Activated B cell treated with CpG ODN at 0.5 μM for 24 hours (primary cell): ENCODE measurements at places on chromosomes 6 and 20. TPM values are rescaled to one million over a fixed set of nuclear protein-coding genes. Genes with fewer than 3 reads are reported as not detected.

The PHF3 gene
- 52.4 and 56.7 TPM in 2 replicates for total RNA-seq

The PSORS1C1 gene
- total RNA-seq: 0.49 and 0.93 TPM in 2 replicates

The ADGRB3 gene
- not detected in 2 replicates for total RNA-seq

The PNPLA1 gene
- total RNA-seq: not detected in 2 replicates

The SCGN gene
- total RNA-seq: not detected in 2 replicates

The HLA-E gene
- total RNA-seq: 737 and 740 TPM in 2 replicates

The DLL1 gene
- total RNA-seq: 0.32 and 0.53 TPM in 2 replicates

The FAM162B gene
- total RNA-seq: not detected in 2 replicates

The PGC gene
- not detected in 2 replicates for total RNA-seq

The PACRG gene
- not detected in 2 replicates for total RNA-seq

The SLC52A3 gene
- not detected in 2 replicates for total RNA-seq

GRCh38 chr6:20642441-20642840, 108.2 kb downstream of the CDKAL1 start:
- peaks cover 33% of the 10 kb centered on the region for H3K36me3 ChIP-seq
- no peak overlapping the region for H3K27ac ChIP-seq
- H3K4me1 ChIP-seq: no peaks in the 10 kb centered on the region
- DNase-seq: no peak
- H3K4me3 ChIP-seq: no peak overlapping the region
- no peaks in the 10 kb centered on the region for H3K27me3 ChIP-seq

DNA sequence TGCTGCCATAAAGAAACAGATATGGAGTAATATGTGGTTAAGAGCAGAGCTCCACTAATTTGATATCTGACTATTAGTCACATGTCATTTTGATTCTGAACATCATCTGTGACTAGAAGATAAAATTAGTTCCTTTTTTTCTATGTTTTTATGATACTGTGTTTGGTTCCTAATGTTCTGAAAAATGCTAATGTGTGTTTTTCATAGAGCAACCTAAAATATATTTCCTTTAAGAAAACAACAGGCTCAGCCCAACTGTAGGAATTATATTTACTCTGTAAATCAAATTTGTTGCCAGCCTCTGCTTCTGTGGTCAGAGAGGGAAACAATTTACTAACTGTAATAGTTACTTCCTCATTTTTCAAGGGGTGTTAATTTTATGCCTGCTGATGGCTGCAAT, 33.3 kb upstream of the TXLNB start:
- H3K27ac ChIP-seq: peak overlapping the region; percentile 71
- peaks cover 45% of the 10 kb centered on the region for H3K4me1 ChIP-seq
- no peaks in the 10 kb centered on the region for H3K27me3 ChIP-seq
- H3K4me3 ChIP-seq: peak overlapping the region; percentile 15

- H3K27me3 ChIP-seq: peaks cover 71% of the 10 kb centered on the region
- H3K36me3 ChIP-seq: no peaks in the 10 kb centered on the region
- peaks cover 4% of the 10 kb centered on the region for H3K4me1 ChIP-seq
- no peak overlapping the region for H3K27ac ChIP-seq
- DNase-seq: no peak
Measured at GRCh38 chr20:40695214-40695613, 6.2 kb upstream of the MAFB start.

DNA sequence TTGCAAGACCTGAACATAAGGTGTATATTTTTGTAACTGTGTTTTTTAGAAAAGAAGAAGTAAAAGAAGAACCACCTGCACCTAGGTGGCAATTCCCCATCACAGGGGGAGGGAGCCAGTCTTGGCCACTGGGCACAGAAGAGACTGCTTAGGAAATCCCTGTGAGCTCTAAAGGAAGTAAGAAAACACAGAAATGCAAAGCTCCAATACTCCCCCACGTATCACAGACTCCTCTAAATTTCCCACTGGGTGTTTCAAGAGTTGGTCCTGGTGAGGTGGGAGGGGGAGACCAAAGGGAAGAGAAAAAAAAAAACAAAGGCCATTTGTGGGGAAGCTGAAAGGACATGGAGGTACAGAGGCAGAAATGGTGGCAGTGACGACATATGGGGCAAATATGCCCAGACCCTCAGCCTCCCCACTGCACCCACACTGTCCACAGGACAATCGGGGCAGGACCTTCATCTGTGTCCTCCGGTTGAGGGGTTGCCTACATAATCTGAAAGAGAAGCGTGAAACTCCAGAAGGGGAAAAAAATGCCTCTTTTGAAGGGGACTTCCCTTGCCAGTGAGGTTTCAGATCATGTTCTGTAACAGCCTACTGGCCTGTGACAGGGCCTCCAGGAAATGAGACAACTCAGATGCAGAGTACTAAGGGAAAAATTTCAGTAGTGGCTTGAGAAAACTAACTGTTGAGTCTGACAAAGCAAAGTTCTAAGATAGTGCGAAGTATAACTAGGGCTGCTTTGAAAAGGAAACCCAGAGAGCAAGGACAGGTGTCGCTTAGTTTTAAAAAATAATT, 226.2 kb upstream of the MARCKS start:
- H3K27me3 ChIP-seq: no peaks in the 10 kb centered on the region
- H3K4me1 ChIP-seq: peaks cover 89% of the 10 kb centered on the region
- H3K36me3 ChIP-seq: no peaks in the 10 kb centered on the region
- H3K4me3 ChIP-seq: peak overlapping the region; percentile 87
- DNase-seq: peak; percentile 59
- peak overlapping the region; percentile 99 for H3K27ac ChIP-seq

- H3K27ac ChIP-seq: no peak overlapping the region
- H3K4me1 ChIP-seq: no peaks in the 10 kb centered on the region
- no peaks in the 10 kb centered on the region for H3K36me3 ChIP-seq
- no peak for DNase-seq
Measured at GRCh38 chr6:119871520-119871919, 522.0 kb upstream of the MAN1A1 start.

GRCh38 chr6:157287923-157288322, 35.4 kb downstream of the TMEM242 start:
- peaks cover 32% of the 10 kb centered on the region for H3K36me3 ChIP-seq
- no peaks in the 10 kb centered on the region for H3K27me3 ChIP-seq
- DNase-seq: no peak
- H3K4me1 ChIP-seq: no peaks in the 10 kb centered on the region
- no peak overlapping the region for H3K4me3 ChIP-seq
- no peak overlapping the region for H3K27ac ChIP-seq

- DNase-seq: no peak
- H3K4me1 ChIP-seq: peaks cover 11% of the 10 kb centered on the region
- no peaks in the 10 kb centered on the region for H3K36me3 ChIP-seq
- H3K27me3 ChIP-seq: peaks cover 42% of the 10 kb centered on the region
- no peak overlapping the region for H3K27ac ChIP-seq
- no peak overlapping the region for H3K4me3 ChIP-seq
Measured at GRCh38 chr6:39231521-39232243, 2.4 kb upstream of the KCNK5 start.

GRCh38 chr6:10595731-10596664, 74.8 kb downstream of the GCNT2 start:
- no peaks in the 10 kb centered on the region for H3K27me3 ChIP-seq
- DNase-seq: no peak
- peak overlapping the region; percentile 70 for H3K27ac ChIP-seq
- H3K4me3 ChIP-seq: no peak overlapping the region

GRCh38 chr6:66558189-66558588, 851.2 kb upstream of the EYS start:
- no peak overlapping the region for H3K27ac ChIP-seq
- H3K4me1 ChIP-seq: no peaks in the 10 kb centered on the region
- no peak for DNase-seq
- no peaks in the 10 kb centered on the region for H3K27me3 ChIP-seq
- no peaks in the 10 kb centered on the region for H3K36me3 ChIP-seq

GRCh38 chr6:138012682-138013081, 94.5 kb downstream of the PERP start:
- H3K36me3 ChIP-seq: no peaks in the 10 kb centered on the region
- no peak overlapping the region for H3K27ac ChIP-seq
- H3K4me1 ChIP-seq: no peaks in the 10 kb centered on the region
- DNase-seq: no peak
- peaks cover 8% of the 10 kb centered on the region for H3K27me3 ChIP-seq

DNA sequence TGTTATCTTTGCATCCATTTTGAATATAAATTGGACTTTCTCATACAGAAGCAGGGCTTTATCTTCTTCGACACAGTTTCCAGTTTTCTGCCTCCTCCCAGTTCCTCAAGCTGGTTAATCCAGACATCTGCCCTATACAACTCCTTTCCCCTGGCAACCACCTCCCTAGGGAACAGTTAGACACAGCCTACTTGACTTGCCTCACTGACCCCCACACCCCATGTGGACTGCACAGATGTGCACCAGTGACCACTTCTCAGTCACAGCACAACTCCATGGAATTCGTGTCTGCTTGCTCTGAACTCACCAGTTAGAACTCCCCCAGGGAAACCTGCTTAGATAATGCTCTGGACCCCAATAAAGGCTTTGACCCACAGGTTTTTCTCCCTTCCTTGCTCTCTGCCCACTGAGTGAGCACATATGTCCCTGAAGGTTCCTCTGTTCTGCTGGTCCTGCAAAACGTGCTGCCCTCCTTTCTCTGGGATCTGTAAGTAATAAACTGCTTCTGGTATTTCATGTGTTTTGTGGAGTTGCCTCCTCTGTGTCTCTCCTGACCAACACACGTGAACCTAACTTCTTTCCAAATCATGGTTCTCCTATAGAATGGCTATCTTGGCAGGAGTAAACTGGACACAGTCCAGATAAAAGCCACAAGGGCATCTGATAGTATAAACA, 351.2 kb downstream of the CD83 start:
- no peak for DNase-seq
- no peak overlapping the region for H3K27ac ChIP-seq
- H3K4me3 ChIP-seq: no peak overlapping the region

GRCh38 chr6:112701201-112701600, 354.1 kb downstream of the RFPL4B start:
- no peak overlapping the region for H3K27ac ChIP-seq
- no peaks in the 10 kb centered on the region for H3K36me3 ChIP-seq
- no peak for DNase-seq
- H3K4me3 ChIP-seq: no peak overlapping the region

DNA sequence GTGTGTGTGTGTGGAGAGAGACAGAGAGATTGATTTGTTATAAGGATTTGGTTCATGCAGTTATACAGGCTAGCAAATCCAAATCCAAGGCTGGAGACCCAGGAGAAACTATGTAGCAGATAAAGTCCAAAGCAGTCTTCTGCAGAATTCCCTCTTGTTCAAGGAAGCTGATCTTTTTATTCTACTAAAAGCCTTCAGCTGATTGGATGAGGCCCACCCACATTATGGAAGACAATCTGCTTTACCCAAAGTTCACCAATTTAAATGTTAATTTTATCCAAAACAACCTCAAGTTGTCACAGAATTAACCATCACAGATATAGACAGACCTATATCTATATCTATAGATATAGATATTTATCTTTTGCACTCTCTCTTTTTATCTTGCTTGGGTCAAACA, 67.0 kb downstream of the TPBG start:
- H3K27me3 ChIP-seq: no peaks in the 10 kb centered on the region
- no peaks in the 10 kb centered on the region for H3K4me1 ChIP-seq
- no peak overlapping the region for H3K27ac ChIP-seq
- no peak for DNase-seq
- no peak overlapping the region for H3K4me3 ChIP-seq

DNA sequence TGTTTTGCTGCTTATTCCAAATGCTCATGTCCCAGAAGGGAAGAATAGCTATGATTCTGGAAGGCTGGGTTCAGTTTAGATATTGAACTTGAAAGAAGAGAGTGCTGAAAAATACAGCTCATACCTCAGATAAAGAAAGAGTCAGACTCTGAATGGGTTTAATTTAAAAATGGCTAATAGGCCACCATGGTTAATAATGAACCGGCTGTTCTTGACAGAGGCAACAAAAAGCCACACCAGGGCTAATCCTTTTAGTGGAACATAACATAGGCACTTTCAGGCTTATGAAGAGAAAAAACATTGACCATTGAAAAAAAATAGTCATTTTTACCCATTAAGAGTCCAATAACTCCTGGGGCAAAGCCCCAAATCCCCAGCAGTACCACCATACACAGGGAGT, 59.4 kb downstream of the TNFRSF21 start:
- H3K27ac ChIP-seq: no peak overlapping the region
- DNase-seq: no peak
- H3K27me3 ChIP-seq: no peaks in the 10 kb centered on the region
- H3K4me1 ChIP-seq: peaks cover 26% of the 10 kb centered on the region
- H3K4me3 ChIP-seq: no peak overlapping the region
